Endothelial cell of umbilical vein (primary cell): ENCODE measurements at places on chromosomes 4 and X.

DNA sequence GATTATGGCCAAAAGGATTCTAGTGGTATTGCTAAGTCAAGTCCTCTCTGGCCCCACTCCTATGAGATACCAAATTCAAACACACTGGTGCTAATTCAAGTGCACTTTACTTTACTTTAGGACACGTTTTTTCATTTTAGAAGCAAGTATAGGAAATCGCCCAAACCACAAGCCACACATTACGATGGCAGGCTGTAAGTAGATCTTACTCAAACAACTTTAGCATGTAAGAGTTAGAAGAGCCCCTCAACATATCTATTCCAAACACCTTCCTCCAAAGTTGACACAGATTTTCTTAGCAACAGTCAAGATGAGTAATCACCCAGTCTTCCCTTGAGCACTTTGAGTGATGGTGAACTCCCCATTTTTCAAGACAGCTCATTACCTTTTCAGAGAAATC, 43.6 kb downstream of the DRD5 start:
- no peak for DNase-seq

- no peak for DNase-seq
Measured at GRCh38 chrX:153764786-153765137, 713 bp downstream of the PLXNB3 start.

DNA sequence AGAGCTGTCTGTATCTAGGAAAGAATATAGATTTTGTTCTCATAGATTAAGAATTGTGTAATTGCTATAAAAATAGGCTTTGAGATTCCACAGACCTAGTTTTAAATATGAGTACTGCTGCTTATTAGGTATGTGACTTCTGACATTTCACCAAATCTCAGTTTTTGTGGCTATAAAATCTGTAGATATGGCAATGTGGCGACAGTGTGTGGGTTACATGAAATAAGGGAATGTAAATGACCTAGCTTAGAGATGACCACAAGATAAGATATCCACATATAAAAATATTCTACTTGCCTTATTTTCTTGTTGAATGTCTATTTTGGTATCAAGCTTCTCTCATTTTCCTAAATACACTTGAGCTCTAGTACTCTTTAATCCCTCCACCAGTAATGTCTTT, 193.8 kb downstream of the UNC5C start:
- no peak for DNase-seq

- peak; percentile 29 for DNase-seq
Measured at GRCh38 chrX:101191217-101191750, 28.3 kb upstream of the DRP2 start.

GRCh38 chr4:4338210-4339001, 48.4 kb downstream of the ZBTB49 start:
- no peak for DNase-seq

GRCh38 chr4:138967313-138967712, 48.3 kb upstream of the NOCT start:
- no peak for DNase-seq

- DNase-seq = no peak
Measured at GRCh38 chrX:9476810-9477575, 12.1 kb downstream of the TBL1X start.

DNA sequence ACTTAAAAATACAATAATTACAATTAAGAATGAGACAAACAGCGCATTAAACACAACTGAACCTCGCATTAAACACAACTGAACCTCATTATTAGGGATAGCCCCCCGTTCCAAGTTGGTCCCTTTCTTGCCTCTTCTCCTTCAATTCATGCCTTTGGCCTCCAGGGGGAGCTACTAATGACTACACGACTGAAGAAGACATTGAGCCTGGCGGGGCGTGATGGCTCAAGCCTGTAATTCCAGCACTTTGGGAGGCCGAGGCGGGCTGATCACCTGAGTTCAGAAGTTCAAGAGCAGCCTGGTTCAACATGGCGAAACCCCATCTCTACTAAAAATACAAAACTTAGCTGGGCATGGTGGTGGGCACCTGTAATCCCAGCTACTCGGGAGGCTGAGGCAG, 56.4 kb upstream of the NWD2 start:
- no peak for DNase-seq

- DNase-seq = no peak
Measured at GRCh38 chr4:36183665-36184393, 60.5 kb downstream of the ARAP2 start.

DNA sequence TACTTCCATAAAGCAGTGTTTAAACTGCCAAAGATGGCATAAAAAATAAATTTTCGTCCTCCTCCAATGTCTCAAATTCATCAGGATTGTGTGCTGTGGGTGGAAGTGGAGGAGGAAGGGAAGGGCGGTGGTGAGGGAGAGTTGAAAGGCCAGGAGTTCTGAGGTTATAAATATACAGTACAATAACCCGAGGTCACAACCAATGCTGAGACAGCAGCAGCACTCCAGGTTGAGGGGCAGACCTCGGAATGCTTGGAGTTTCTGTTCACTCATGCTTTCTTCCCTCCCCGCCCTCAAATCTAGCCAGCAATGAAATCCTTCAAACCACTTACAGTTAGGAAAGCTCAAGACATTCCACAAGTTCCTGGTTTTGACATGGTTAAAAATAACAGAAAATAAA, 134.0 kb upstream of the SMAD1 start:
- DNase-seq = no peak

DNA sequence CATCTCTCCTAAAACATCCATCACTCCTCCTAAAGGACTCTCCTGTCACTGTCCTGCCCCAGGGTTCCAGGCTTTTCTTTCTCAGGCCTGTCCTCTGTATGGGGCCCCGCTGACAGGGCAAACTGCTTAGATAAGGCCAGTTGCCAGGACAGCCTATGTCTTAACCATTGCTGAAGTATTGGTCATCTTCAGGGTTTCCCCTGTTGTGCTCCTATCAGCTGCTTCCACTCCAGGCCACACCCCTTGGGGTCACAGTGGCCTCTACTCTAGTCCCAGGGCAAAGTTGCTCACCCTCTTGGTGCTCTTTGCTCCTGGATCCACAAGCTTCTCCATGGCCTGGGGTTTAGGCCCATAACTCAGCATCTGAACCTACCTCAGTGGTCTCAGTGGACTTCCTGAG, 138.0 kb upstream of the PJA1 start:
- DNase-seq = no peak

DNA sequence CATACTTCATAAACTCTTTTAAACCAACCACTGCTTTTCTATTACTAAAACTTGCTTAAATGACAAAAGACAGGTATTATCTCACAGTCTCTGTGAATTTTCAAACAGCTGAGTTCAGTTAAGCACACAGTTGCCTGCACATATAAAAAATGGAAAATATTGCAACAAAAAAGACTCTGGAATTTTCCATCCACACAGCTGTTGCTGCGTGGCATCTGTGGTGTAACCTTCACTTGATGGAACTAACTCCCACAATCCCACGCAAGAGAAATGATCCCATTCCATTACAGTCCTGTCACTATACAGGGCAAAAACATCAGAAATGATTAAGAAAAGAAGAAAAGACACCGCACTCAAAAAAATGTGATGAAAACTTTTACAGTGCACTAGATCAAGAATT, 149.8 kb upstream of the TBL1X start:
- DNase-seq = no peak

- no peak for DNase-seq
Measured at GRCh38 chr4:52560844-52561280, 98.2 kb downstream of the USP46 start.

GRCh38 chr4:125938541-125938940, 623.8 kb downstream of the FAT4 start:
- no peak for DNase-seq

GRCh38 chrX:113644426-113644825, 803.8 kb upstream of the AMOT start:
- DNase-seq = no peak

- peak; percentile 61 for DNase-seq
Measured at GRCh38 chr4:43456383-43456782, 563.9 kb downstream of the GRXCR1 start.

GRCh38 chr4:13611283-13611842, 16.2 kb downstream of the BOD1L1 start:
- no peak for DNase-seq

GRCh38 chrX:55240788-55241340, 20.7 kb downstream of the PAGE5 start:
- no peak for DNase-seq

DNA sequence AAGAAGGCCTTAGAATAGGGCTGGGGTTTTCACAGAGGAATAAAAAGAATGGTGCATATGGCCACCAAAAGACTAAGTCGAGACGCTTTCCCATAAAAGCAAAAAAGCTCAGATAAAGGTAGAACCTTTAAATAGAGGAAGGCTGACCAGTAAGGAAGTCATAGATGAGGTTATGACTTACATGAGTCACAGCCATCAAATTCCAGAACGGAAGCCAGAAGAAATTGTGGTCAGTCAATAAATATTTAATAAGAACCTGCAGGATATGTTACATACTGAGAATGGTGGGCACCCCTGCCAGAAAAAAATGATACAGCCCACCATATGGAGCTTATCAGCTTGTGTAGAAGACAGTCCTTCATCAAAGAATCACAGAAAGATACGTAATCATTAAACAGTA, 120.1 kb downstream of the MANBA start:
- peak; percentile 53 for DNase-seq

- DNase-seq = no peak
Measured at GRCh38 chrX:110108381-110108821, 105.5 kb downstream of the TMEM164 start.

- DNase-seq = no peak
Measured at GRCh38 chrX:63961964-63962363, 176.9 kb upstream of the ARHGEF9 start.

DNA sequence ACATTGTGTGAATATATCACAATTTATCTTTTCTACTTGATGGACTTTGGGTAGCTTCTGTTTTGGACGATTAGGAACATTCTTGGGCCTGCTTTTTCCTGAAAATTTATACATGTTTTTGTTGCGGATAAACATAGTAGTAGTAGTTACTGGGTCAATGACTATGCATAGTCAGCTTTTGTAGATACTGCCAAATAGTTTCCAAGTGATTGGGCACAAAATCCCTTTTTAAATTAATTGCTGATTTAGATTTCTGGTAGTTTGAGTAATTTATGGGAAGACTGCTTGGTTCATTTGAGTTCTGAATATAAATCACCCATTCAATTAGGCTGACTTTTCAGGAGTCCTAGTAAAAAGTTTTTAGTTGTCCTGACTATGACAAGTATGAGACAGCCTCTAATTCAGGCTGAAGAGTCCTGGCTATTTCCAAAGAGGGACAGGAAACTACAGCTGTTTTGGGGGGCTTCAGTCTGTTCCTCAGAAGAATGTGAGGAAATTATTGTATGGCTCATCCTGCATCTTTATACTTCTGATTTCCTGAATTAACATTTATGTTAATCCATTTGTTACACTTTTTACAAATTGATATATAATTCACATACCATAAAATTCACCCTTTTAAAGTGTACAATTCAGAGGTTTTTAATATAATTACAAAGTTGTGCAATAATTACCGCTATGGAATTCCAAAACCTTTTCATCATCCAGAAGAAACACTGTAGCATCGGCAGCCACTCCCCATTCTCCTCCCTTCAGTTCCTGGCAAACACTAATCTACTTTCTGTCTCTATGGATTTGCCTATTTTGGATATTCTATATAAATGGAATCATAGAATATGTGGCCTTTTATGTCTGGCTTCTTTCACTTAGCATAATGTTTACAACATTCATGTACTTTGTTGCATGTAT, 14.2 kb downstream of the LRP2BP start:
- DNase-seq = no peak

DNA sequence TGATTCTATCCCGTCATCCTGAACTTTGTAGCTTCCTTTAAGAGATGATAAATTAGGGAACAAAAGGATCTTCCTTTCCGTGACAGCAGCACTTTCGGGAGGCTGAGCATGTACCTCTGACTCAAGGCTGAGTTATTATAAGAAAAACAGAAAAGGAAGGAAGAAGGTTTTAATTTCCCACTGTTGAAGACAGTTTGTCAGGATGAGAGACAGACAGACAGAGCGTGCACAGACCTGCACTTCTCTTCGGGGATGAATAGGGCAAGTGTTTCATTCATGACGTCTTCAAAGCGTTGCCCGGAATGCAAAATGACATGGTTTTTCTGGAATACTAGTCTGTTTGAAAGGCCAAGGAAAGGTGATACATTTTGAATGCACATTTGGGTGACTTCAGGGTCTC, 405.3 kb upstream of the FAT1 start:
- no peak for DNase-seq

DNA sequence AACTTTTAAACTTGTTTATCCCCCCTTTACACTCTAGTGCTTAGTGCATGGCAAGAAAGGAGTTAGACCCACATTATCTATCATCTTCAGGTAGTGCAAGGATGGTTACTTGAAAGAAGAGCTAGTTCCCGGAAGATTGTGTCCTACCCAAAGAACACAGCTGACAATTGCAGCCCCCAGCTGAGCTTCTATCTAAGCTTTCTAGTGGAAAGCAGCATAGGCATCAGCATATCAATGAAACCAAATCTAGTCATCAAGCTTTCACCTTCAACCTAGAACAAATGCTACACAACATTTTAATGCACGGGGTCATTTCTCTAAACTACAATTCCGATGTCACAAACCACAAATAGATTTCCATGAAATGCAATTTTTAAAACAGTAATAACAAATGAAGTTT, 88.9 kb upstream of the TFDP3 start:
- no peak for DNase-seq

DNA sequence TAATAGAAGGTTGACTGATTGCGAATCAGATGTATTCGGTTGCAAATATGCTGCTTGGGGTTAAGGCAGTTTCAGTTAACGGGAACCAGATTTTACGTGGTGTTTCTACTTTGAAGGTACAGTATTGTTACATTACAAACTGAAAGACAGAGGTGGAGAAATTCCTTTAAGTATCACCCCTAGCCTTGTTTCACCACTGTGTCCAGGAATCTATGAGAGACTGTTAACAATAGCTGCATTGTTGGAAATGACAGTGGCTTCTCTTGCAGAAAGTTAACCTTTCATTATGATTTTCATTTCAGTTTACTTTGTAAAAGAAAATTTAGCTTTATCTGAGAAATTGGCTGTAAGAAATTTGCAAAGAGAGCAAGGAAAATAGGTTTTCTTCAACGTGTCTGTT, 2.6 kb downstream of the CDKL5 start:
- DNase-seq = no peak

DNA sequence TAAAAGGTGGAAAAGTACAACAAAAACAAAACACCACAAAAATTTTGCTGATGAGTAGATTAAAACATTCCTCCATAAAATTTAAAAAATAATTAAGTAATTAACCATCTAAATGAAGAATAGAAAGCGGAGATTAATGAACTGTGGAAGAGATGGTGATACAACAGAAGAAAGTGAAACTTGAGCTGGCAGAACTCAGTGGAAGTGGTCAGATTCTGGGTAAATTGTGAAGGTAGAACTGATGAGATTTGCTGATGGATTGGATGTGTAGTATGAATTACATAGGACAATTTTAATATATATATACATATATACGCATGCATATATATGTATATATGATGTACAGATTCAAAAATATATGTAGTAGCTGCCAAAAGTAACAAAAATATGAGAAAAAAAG, 73.9 kb downstream of the AMOT start:
- DNase-seq = no peak
